OCI-M1 (cell line): ENCODE measurements at places on chromosomes 16 and 17.

- peak; percentile 25 for DNase-seq
Observed at GRCh38 chr17:17681744-17682292, 560 bp downstream of the RAI1 start.

GRCh38 chr16:57799600-57800199 is 2.6 kb downstream of the KIFC3 start:
- no peak for DNase-seq

- DNase-seq, result no peak
Observed at GRCh38 chr16:86881861-86882273, 303.5 kb downstream of the FOXL1 start.

GRCh38 chr16:24635900-24636610 is 93.4 kb upstream of the TNRC6A start:
- peak; percentile 31 for DNase-seq

DNA sequence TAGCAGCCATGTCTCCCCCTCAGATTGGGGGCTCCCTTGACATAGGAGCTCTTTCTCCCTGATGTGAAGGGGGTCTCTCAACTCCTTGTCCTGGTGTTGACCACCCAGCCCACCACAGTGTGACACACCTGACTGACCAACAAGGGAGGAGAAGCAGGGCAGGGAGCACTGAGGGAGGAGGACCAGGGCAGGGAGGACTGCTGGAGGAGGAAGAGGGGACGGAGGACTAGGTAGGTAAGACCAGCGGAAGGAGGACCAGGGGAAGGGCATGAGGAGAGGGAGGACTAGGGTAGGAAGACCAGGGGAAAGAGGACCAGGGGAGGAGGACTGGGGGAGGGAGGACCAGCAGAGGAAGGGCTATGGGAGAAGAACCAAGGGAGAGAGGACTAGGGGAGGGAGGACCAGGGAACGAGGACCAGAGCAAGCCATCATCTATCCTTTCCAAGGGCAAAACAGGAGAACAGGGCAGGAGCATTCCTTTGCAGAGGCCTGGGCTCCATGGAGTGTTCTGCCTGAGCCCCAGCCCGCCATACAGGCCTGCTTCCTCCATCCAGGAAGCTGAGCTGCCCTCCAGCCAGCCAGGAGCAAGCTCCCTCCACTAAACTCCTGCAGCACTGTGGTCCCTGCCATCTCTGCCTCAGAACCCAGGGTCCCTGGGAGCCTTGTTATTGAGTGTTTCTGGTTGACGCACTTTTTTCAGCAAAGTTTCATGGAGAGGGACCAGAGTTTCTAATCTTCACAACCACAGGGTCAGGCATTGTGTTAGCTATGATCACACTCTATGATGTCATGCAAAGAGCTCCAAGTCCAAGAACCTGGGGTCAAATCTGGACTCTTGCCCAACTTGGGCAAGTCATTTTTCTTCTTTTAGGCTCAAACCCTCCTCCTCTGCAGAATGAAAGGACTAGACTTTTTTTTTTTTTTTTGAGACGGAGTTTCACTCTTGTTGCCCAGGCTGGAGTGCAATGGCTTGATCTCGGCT is 15.4 kb upstream of the KRT17 start:
- DNase-seq, result no peak

DNA sequence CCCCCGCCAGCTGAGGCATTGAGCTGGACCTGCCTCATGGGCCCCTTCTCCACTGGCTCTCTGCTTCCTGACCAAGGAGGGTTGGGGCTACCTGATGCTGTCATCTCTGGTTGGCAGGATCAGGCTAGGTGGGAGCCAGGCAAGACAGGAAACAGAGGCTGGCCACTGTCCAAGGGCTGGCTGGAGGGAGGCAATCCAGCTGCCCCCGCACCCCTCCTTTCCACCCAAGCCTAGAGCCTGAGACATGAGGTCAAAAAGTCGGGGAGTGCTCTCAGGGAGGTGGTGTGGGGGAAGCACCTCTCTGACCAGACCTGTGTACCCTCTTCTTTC is 14.5 kb downstream of the NGFR start:
- DNase-seq, result no peak

GRCh38 chr17:12909046-12909445 is 108.8 kb downstream of the ELAC2 start:
- DNase-seq, result no peak

DNA sequence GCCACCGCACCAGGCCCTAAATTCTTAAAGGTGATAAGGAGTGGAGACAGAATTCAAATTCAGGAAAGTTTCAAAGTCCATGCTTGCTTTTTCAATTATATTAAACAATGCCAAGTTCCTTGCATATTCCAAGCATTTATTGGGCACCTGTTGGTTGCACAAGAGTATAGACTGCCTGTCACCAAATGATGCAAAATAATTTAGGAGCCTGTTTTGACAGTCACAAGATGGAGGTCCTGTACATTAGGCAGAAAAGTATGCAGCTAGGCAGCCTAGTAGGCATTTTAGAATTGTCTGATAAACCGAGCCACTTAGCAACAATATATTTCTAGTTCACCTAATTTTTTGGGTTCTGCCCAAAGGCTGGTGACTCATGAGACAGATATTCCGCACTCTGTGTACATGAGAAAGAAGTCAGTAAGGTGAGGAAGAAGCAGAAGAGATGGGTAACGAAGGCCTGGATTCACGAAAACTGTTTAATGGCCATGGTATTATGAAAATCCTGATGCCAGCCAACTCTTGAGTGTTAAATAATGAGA is 7.3 kb downstream of the ACACA start:
- DNase-seq, result no peak

GRCh38 chr17:41982026-41982760 is 15.6 kb downstream of the CNP start:
- no peak for DNase-seq

DNA sequence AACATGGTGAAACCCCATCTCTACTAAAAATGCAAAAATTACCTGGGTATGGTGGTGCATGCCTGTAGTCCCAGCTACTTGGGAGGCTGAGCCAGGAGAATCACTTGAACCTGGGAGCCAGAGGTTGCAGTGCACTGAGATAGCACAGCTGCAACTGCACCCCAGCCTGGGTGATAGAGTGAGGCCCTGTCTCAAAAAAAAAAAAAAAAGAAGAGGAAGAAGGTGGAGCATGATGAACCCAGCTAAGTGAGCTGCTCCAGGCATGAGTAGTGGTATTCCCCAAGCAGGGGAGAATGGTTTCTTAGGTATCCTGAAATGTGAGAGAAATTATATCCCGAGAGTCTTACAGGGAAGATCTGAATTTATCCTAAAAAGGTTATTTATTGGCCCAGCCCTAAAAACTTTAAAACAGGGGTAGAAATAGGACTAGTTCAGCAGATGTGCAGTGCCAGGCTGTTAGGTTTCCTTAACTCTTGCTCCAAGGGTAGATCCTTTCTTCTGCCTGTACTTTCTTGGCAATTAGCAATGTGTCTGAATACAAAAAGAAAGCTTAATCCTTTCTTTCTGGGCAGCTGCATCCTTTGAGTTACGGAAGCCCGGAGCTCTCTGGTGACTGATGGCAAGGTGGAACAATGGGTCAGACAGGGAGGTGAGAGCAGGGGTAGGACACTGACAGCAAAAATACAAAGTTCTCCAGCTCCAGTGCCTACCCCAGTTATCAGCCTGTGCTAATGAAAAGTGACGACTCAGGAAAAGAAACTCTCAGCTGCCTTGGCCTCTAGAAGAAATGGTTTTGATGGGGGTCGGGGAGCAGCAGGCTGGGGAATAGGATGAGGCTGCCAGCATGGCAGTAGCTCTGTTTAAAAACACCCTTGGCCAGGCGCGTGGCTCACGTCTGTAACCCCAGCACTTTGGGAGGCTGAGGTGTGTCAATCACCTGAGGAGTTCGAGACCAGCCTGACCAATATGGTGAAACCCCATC is 36.5 kb upstream of the TOB1 start:
- DNase-seq, result no peak

DNA sequence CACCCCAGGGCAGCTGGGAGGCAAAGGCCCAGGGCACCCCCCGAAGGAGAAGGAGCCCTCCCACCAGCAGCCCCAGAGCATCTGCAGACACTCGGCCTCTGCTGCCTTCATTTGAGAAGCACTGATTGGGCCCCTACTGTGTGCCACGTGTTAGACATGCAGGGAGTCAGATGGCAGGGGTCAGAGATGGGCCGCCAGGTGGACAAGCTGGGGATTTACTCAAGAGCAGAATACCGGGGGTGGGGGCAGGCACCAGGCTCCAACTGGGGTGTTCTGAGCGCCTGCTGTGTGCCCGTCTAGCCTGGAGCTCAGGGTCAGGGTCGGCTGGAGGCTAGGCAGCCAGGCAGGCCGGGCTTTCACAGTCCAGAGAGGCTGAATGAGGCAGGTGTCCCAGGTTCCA is 18.7 kb downstream of the TPSG1 start:
- DNase-seq, result no peak

DNA sequence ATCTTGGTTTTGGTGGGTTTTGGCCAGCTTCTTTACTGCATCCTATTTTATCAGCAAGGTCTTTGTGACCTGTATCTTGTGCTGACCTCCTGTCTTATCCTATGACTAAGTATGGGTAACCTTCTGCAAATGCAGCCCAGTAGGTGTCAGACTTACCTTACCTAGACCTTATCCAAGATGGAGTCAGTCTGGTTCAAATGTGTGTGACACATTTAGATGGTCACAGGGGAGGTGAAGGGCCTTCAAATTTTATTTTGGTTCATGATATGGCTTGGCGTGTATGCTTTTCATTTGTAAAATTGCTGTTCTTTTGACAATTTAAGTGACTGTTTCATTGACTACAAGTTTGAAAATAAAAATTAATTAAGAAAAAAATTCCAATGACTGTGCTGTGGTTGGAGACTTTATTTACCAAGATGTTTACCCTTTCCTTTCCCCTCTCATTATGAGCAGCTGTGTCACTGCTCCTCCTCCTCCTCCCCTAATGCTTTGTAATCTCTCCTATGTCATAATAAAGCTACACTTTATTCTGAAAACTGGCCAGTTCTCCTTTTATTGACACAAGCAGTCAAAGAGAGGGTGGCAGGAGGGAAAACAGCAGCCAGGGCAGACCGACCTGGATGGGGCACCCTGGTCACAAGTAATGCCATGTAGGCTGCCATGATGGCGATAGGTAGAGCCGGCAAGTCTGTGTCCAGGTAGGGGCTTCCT is 49.4 kb downstream of the TNFRSF13B start:
- DNase-seq, result peak; percentile 1

DNA sequence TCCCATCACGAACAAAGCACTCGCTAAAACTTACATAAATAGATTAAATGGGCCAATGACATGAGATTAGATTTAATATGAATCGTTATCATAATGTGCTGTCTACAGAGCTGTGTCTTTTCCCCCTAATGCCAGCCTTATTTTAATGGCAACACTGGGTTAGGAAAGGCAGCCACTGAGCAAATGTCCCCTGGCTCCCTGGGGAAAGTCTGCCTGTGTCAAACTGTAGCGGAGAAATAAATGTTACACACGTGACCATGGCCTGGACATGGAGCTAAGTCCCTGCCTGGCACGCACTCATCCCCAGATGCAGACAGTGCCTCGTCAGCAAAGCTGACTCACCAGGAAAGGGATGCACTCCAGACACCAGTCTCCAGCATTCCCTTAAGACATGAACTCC is 61.3 kb upstream of the SDK2 start:
- no peak for DNase-seq

DNA sequence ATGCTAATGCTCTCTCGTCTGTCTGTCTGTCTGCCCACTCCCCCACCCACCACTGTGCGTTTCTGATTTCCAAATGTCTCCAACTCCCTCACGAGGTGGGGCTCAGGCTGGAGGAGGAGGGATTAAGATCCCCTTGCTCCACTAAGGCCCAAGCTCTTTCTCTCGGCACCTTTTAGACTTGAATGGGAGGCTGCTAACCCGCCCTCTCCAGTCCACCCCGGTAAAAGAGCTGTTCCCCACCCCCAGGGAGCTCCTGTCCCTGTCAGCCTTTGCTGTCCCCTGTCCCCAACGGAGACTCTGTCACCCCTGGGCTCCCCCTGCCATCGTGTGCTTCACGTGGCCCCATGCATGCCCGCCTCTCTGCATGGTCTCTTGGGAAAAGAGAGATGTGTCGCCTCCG is 68.5 kb upstream of the PLCG2 start:
- DNase-seq, result no peak

- no peak for DNase-seq
Observed at GRCh38 chr16:83742124-83742899, 65.5 kb upstream of the HSBP1 start.

DNA sequence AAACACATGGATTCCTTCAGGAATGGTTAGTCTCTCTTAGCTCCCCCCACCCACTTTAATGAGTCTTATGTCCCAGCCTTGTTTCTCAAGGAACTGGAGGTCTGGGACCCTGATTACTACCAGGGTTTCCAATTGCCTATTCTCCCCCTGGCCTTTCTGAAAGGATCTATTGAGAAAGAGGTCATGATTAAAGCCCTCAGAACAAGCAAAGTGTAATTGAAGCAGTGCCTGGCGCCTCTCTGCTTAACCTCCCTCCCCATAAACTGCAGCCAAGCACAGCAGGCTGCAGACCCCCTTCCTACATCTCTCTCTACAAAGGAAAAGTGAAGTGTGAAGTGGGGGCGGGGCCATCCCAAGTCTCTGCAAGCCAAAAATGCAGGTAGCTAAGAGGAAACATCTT is 159.7 kb upstream of the CDH11 start:
- DNase-seq, result no peak

DNA sequence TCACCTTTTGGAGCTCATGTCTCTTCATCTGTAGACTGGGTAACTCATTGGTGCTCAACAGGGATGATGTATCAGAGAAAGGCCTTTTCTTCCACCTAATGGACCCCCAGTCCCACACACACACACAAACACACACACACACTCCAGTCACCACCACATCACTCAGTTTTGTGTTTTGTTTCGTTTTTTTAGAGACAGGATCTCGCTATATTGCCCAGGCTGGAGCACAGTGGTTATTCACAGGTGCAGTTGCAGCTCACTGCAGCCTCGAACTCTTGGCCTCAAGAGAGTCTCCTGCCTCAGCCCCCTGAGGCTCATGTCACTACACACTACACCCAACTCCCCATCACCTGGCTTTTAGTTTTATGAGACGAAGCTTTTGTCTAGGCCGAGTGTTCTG is 55.6 kb downstream of the SF3B3 start:
- no peak for DNase-seq
